D341Med (cell line): ENCODE measurements at places on chromosomes 3 and 15.

GRCh38 chr3:164371681-164372080 lies 706.6 kb downstream of the SI start:
- DNase-seq = no peak

DNA sequence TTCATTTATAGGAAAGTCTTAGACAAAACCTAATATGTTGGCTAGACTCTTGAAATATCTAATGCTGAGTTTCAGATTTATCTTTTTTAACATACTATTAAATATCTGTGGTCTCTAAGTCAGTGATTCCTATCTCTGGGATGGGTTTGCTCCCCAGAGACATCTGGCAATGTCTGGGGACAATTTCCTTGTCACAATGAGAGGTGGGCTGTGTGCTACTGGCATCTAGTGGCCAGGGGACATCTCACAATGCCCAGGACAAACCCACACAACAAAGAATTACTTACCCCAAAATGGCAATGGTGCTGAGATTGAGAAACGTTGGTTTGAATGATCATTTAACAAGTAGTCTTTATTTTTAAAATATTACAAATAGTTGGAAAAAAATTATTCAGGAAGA lies 602.1 kb downstream of the MAGI1 start:
- DNase-seq = peak; percentile 48

GRCh38 chr3:70281663-70282062 lies 30.8 kb downstream of the MDFIC2 start:
- DNase-seq = no peak

GRCh38 chr3:32176989-32177701 lies 61.3 kb upstream of the CMTM8 start:
- DNase-seq = peak; percentile 54

DNA sequence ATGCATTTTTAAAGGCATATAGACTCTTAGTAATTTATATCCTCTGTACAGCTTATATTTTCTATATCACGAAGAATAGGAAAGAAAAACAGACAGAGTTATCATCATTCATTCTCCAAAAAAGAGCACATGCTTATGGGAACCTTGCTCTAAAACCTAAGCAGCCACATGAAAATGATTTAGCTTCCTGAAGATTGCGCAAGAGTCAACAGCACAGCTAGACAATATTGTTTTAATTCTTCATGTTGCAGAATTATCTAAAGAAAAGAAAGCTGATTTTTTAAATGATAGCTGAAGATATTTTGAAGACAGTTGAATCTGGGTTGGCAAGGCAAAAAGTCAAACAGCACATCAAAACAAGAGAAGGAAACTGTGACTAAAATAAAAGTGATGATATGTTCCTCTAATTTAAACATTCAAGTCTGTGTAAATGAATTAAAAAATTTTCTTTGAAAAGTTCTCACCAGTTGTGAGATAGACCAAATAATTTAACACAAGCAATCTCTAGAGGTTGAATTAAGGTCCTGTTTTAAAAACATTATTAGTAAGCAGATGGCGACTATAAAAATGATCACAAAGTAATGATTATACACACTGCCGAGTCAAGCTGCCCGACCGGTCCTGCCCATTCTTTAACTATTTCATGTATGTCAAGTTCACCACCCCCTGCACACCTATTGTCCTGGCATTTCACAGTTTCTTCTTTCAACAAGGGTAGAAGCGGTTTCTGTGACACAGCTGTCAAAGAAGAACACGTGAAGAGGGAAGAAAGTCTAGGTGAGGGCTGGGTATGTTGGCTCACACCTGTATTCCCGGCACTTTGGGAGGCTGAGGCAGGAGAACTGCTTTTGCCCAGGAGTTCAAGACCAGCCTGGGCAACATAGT lies 74.2 kb upstream of the BHLHE40 start:
- no peak for DNase-seq

- DNase-seq = no peak
Observed at GRCh38 chr3:145952536-145952935, 208.4 kb downstream of the PLOD2 start.

DNA sequence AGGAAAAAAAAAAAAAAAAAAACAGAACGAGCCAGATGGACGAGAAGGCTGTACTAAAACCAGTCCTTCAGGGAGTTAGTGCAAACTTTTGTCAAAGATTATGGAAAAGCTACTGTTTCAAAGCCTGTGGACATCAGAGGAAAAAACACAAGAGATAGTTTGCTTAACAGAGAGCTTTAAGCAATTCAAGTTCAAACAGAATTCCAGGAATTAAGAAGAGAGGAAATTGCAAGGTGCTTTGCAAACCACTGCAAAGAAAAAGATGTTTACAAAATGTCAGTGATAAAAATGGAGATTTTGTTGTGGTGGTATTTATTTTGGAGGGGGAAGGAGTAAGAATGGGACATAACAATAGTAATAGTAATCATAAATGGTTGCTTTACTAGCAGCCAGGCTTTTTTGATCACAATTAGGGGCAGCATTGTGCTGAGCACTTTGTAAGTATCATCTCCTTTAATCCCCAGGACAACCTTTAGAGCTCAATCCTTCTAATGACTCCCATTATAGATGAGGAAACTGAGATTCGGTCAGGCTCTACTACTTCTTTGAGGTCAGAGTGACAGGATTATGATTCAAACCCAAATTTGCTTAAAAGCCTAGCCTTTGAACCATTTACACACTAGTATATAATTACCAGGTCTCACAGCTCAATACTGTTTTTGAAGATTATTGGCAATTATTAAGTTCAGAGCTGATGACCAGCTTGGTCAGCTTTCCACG lies 22.4 kb upstream of the ARHGEF3 start:
- DNase-seq = no peak

- DNase-seq = no peak
Observed at GRCh38 chr15:89803941-89804800, 10.5 kb downstream of the ANPEP start.

GRCh38 chr3:140355481-140355880 lies 322.4 kb upstream of the TRIM42 start:
- DNase-seq = no peak

DNA sequence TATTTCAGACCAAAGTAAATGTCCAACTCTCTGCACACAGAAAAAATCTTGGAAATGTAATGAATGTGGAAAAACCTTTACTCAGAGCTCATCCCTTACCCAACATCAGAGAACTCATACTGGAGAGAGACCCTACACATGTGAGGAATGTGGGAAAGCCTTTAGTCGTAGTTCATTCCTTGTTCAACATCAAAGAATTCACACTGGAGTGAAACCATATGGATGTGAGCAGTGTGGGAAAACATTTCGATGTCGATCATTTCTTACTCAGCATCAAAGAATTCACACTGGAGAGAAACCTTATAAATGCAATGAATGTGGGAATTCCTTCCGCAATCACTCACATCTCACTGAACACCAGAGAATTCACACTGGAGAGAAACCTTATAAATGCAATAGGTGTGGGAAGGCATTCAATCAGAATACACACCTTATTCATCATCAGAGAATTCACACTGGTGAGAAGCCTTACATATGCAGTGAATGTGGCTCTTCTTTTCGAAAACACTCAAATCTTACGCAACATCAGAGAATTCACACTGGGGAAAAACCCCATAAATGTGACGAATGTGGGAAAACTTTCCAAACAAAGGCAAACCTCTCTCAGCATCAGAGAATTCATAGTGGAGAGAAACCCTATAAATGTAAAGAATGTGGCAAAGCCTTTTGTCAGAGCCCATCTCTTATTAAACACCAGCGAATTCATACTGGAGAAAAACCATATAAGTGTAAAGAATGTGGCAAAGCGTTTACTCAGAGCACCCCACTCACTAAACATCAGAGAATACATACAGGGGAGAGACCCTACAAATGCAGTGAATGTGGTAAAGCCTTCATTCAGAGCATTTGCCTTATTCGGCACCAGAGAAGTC lies 8.0 kb upstream of the ZNF501 start:
- no peak for DNase-seq

- no peak for DNase-seq
Observed at GRCh38 chr3:99537416-99537815, 101.0 kb upstream of the COL8A1 start.

GRCh38 chr3:81164806-81165205 lies 596.6 kb downstream of the GBE1 start:
- no peak for DNase-seq

DNA sequence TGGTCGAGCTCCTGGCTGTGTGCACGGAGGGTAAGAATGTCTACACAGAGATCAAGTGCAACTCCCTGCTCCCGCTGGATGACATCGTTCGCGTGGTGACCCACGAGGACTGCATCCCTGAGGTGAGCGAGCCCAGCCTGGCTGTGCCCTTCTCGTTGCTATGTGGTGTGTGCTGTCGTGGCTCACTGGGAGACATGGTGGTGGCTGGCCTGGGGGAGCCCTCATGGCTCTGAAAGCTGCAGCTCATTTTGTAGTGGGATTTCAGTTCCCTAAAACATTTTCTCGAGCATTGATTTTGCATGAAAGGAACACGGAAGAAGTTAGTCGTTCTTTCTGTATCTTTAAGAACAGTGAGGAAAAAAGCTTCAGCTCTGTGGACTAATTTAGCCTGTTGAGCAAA lies 200.5 kb downstream of the ITPR1 start:
- DNase-seq = no peak

- no peak for DNase-seq
Observed at GRCh38 chr3:64351713-64352638, 126.7 kb upstream of the PRICKLE2 start.

- no peak for DNase-seq
Observed at GRCh38 chr15:101178931-101179330, 72.9 kb downstream of the CHSY1 start.

GRCh38 chr15:64685230-64685888 lies 90.0 kb downstream of the RBPMS2 start:
- DNase-seq = no peak

DNA sequence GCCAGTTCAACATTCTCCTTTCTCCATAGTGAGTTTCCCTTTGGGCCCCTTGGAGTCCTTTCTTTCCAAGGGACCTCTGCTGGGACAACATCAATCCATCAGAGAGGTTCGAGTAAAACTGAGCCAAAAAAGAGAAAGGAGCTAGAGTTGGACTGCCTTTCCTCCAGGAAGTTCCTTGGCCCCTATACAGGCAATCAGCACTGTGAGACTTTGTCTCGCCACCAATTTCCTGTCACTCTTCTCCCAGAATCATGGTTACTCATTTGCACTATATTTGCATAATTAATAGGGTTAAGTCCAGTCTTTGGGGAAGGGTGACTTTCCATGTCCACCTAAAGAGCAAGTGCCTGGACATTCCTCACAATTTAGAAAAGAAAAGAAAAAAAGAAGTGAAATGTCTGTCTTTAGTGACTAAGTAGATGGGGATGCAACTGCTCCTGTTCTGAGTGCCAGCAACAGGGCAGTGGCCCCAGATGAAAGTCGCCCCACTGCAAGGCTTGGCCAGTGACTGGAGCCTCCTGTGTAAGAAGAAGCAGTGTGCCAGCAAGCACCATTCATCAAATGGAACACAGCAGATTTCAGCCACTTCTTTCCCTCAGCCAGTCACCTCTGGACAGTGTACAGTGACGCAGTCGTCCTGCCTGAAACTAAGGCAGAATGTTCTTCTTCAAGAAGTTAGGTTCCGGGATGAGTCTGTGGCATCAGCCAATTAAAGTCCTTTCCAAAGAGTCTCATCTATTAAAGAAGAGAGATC lies 91.6 kb downstream of the FSIP1 start:
- no peak for DNase-seq
